Right lung (tissue), 10 donors: ENCODE measurements at places on chromosomes 5 and 9. TPM values are rescaled to one million over a fixed set of nuclear protein-coding genes. Genes with fewer than 3 reads are reported as not detected.

GRCh38 chr9:18771763-18772162, 261.2 kb downstream of the SAXO1 start:
- DNase-seq = no peak

Gene ZNF346
- 29.7 TPM for polyA plus RNA-seq

DNA sequence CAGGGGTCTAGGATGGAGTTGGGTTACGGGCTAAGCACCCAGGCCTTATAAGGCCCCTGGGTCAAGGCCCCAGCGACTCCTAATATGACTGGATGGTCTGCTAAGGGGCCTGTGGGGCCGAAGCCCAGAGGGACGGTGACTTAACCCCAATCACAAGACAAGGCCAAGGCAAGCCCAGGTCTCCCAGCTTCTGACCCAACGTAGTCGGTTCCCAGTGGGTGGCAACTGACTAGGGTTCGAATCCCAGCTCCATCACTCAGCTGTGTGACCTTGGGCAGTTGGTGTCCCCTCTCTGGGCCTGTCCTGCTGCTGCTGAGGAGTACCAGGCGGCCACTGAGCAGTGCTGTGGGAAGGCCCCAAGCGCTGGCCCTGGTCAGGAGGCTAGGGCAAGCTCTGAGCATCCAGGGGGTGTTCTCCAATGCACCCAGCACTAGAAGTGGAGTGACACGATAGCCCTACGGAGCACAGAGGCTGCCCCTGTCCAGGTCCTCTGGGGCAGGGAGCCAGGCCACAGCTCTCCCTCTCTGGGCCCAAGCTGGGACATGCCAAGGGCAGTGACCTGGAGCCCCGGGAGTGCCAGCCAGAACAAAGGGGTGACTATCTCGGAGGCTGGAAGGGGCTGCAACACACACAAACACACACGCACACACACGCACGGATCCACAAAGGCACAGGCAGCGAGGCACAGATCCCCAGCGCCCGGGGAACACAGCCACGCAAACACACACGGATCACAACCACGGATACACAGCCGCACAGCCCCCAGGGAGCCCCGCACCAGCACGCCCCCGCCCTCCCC, 512 bp downstream of the AK1 start:
- DNase-seq = no peak

GRCh38 chr9:29118555-29118954, 1545.3 kb upstream of the C9orf72 start:
- no peak for DNase-seq

- DNase-seq = no peak
These were observed 1.4 kb upstream of the KIF12 start for GRCh38 chr9:114100536-114100935.

DNA sequence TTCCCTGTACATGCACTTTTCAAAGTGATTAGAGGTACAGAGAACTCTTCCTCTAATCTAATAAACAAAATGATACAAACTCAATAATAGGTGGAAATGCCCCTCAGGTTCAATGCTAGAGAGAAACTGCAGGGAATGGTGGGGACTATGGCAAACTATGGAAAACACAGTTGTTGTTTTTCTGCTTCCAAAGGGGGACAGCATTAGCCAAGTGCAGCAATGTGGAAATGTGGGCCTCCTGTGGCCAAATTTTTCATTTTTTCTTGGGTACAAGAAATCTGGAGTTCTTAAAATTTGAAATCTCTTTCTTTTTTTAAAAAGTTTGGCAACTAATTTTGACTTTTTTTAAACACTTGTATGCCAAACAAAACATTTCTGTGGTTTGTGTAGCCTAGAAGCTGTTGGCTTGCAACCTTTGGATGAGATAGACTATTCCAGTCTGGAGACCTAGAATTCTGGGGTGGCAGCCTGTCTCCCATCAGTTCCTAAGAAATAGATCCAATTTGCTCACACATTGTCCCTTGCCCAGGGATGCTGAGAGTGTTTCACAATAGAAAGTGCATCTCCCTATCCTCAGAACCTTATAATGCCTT, 218.6 kb downstream of the PAPPA start:
- DNase-seq = no peak

DNA sequence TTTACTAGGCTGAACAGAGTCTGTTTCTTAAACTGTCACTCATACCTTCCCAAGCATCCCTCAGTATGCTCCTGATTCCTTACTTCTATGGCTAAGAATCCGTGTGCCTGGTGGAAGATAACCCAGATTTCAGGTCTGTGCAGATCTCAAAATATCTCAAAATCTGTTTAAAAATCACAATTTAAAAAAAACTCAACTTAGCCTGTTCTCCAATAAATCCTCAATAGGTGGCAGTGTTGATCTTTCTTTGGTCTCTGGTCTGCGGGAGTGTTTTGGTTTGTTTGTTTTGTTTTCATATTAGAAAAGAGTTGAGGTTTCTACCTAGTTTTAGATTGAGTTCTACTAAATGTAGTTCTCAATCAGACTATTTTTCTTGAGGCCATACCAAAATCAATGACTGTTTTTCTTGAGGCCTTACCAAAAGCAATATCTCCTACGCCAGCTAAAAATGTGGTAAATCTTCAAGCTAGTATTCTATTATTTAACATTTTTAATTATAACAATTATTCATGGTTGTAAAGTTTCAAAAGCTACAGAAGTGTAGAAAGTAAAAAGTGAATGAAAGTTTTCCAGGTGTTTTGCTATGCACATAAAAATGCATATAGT, 57.9 kb downstream of the TGFBR1 start:
- DNase-seq = no peak

Gene GCNT1
- 4.7 TPM for polyA plus RNA-seq

Gene OR1J1
- polyA plus RNA-seq = not detected

- DNase-seq = no peak
These were observed 369.5 kb downstream of the PRELID2 start for GRCh38 chr5:145465474-145466263.

Gene CACNA1B
- 0.50 TPM for polyA plus RNA-seq

Gene RMRP
- polyA plus RNA-seq = not detected

Gene PCDHGA4
- polyA plus RNA-seq = 2.0 TPM

GRCh38 chr9:70563431-70564204, 149.2 kb upstream of the KLF9 start:
- DNase-seq = no peak

DNA sequence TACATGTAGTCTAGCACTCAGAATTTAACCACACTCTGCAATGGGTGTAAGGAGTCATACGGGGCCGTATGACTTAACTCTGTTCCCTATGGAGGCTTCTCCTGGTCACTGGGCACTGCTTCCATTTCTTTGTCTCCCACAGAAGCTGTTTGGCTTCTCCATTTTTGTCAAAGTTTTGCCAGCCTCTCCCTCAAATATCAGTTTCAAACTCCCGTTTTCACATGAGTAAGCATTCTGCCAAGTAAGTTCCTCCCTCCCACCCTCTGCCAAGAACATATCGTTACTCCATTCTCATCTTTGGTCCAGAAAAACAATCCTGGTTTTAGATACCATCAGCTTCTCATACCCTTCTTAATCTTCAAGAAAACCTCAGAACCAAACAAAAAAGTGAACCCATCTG, 6.1 kb downstream of the AFAP1L1 start:
- DNase-seq = no peak

Gene CDO1
- polyA plus RNA-seq = 60.7 TPM
